ENCODE measurements at places on chromosomes 5 and 9.
A peak's percentile ranks its signal among the peaks of the same experiment; 100 is the strongest.

DNA sequence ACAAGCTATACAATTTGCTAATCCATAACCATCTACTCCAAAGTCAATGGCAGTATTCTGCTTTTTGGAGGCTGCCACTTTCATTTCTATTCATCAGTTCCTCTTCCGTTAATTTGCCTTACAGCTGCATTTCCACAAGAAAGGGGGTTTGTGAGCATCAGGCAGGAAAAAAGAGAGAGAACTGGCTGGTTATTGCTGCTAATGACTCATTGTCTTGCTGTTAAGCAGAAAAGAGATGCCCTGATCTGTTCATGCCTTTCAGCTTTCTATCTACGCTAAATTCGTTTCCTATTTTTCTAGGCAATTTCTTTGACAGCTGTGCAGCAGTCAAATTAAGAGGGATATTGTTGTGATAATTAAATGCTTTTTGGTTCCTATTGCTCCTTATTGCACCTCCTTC lies 65.9 kb upstream of the GNAQ start:
- no peak for DNase-seq

- DNase-seq = no peak
Observed at GRCh38 chr9:136107155-136107952, 11.3 kb downstream of the TMEM250 start.

DNA sequence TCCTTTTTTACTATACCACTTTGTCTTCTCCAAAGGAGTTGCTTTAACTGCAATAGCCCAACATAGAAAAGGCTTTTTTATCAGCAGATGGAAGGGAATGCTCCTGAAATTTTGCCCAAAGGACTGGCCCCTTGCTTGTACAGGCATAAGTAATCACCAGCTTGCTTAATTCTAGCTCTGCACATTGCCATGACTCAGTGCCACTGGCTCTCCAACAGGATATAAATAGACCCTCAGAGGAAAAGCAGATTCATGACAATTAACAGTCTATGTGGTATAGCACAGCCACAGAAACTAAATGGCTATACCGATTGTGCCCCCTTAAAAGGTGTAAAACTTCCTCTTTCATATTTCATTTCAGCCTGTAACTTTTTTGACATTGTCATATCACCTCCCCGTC lies 227.0 kb downstream of the ZNF608 start:
- DNase-seq = peak; percentile 70

- DNase-seq = no peak
Observed at GRCh38 chr9:127205952-127206351, 58.6 kb upstream of the GARNL3 start.

GRCh38 chr5:607541-608428 lies 4.4 kb upstream of the CEP72 start:
- DNase-seq = no peak

- DNase-seq = no peak
Observed at GRCh38 chr9:20199111-20199510, 410.3 kb upstream of the SLC24A2 start.

GRCh38 chr9:123996731-123997421 lies 14.7 kb upstream of the LHX2 start:
- DNase-seq = peak; percentile 78

DNA sequence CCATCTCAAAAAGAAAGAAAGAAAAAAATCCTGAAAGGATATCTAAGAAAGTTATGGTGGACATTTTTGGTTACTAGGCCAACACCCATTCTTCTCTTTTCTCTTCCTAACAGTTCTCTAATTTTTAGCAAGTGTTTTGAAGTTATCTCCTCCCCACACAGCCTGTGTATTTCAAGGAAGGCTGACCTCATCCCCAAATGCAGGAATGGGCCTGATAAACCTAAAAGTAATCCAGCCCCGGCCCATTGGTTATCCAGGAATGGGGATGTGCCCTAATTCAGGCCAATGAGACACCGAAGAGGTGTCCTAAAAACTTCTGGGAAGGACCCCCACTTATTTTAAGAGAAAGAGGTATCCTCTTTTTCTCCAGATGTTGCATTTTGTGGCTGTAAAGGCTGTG lies 46.6 kb downstream of the F2R start:
- no peak for DNase-seq

GRCh38 chr9:20395651-20396050 lies 226.6 kb downstream of the MLLT3 start:
- DNase-seq = no peak

DNA sequence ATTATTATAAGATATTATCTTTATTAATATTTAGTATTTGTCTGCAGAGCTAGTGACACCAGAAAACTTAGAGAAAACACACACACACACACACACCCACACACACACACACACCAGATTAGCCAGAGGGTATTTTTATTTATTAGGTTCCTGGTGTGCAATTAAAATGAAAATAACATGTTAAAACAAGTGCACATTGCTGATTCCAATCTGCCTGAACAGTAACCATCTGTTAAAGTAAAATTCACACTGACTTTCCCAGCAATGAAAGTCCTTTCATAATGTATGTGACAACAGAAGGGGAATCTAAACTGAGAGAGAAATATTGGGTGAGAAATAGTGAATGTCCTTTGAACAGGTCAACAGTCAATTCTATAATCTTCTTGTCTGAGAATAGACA lies 2323.5 kb upstream of the ACO1 start:
- DNase-seq = no peak

DNA sequence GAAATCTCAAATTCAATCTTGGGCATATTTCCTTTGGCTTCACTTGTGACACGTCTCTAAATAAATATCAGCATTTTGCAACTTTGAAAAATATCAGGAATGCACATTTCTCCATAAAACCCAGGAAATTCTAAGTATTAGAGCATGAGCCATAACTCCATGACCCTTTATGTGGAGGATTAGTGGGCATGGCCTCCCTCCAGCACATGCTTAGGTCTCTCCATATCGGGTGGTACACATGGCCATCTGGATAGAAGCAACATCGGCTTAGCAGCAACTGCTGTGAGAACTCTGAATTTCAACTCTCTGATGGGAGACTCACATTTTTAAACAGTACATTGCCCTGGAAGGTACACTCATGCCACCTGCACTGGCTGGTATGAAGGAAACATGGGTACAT lies 73.7 kb upstream of the EGFLAM start:
- no peak for DNase-seq

DNA sequence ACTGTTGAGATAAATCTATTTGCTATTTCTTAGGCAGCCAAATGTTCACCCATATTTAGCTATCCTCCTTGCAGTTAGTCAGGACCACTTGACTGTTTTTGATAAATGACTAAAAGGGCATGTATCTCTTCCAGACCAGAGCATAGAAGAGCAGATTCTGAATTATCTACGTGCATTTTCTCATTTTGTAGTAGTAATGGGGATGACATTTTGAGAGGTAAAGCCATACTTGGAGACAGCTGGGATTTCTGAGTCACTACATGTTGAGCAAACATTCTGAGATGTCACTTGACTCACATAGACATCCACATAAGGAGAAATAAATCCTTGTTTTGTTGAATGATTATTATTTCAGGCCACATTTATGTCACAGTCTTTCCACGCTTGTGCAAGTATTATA lies 297.6 kb downstream of the CDH10 start:
- peak; percentile 10 for DNase-seq

DNA sequence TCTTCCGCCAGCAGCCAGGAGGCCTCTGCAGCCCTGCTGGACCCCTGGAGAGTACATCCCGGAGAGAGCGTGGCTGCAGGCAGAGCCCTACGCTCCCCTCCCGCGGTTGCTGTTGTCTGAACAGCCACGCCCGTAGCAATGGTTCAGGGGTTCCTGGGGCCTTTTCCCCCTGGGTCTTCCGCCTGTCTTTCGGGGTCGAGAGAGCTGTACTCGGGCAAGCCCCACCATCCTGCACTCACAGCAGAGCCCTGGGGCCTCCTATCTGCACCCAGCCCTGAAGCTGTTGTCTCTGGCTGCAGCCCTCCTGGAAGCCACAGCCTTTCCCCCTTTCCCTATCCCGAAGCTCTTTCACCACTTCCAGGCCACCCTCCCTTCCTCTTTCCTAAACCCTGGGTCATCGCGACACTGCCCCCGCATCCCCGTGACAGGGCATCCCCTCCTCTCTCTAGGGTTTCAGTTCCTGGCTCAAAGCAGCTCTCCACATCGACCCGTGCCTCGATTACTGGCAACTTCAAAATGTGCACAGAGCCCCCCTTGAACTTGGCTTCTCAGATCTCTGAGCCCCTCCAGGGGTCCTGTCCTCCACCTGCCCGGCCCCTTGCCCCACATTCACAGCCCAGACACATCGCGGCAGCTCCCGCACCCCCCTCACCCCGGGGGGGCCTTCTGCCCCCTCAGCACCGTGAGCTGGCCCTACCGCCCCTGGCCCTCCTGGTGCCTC lies 43.9 kb upstream of the CEP72 start:
- DNase-seq = no peak

- peak; percentile 94 for DNase-seq
Observed at GRCh38 chr5:143569213-143569701, 165.8 kb upstream of the NR3C1 start.

GRCh38 chr5:168092209-168093185 lies 198.9 kb upstream of the WWC1 start:
- peak; percentile 30 for DNase-seq

DNA sequence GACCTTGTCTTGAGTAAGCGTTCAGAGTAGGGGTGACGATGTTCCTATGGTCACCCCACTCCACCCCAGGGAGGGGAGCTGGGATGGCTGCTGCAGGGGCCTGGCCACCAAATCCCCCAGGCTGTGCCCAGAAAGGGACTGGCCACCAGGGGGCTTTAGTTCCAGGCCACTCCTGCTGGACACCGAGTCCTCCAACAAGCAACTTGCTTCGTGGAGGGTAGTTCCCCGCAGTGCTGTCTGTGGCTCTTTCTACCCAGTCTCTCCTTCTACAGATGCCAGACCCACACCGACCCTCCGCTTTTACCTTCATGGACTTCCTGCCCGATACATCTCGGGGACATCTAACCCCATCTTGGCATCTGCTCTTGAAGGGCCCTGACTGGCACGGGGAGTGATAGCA lies 35.7 kb upstream of the GABRP start:
- peak; percentile 51 for DNase-seq

Data from MCF 10A (cell line).